ENCODE measurements at places on chromosomes 13 and 19. TPM values are rescaled to one million over a fixed set of nuclear protein-coding genes. Genes with fewer than 3 reads are reported as not detected.
A peak's percentile ranks its signal among the peaks of the same experiment; 100 is the strongest.

GRCh38 chr13:93309886-93310523, 83.4 kb downstream of the GPC6 start:
- DNase-seq: no peak

DNA sequence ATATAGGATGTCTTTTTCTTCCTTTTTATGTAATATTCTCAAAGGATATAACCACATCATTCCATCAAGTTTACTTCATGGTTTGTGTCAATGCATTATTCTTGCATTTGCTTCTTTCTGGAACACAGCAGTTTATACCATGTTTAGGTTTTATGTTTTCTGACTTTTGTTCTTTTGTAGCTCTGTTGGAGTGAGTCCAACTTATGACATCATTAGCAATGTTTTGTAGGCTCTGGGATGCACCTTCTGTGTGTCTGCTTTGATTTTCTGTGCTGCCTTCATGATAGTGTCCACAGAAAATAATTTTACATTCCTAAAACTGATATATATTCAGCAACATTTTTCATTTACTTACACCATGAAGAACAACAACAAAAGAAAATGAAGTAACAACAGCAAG, 68.9 kb downstream of the SHISA2 start:
- DNase-seq: no peak

PCDH17 gene
- 2.2 TPM for total RNA-seq

- no peak for DNase-seq
Measured at GRCh38 chr13:32882691-32883090, 133.5 kb upstream of the KL start.

GRCh38 chr13:37102896-37103295, 2.6 kb downstream of the CSNK1A1L start:
- no peak for DNase-seq

DNA sequence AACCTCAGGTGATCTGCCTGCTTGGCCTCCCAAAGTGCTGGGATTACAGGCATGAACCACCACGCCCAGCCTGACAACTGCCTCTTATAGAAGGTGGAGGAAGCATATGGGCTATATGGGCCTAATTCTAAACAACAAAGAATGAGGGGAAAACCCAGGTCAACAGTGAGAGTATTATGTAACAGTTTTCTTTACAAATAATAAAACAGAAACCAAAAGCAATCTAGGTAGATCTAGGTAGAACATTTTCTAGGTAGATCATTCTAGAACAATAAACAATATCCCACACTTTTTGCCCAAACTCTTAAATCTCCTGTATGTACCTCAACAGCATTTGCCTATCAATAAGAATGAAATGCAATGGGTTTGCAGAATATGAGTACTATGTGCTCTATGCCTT, 267.4 kb downstream of the ABCC4 start:
- DNase-seq: no peak

INSL3 gene
- not detected for total RNA-seq

DNA sequence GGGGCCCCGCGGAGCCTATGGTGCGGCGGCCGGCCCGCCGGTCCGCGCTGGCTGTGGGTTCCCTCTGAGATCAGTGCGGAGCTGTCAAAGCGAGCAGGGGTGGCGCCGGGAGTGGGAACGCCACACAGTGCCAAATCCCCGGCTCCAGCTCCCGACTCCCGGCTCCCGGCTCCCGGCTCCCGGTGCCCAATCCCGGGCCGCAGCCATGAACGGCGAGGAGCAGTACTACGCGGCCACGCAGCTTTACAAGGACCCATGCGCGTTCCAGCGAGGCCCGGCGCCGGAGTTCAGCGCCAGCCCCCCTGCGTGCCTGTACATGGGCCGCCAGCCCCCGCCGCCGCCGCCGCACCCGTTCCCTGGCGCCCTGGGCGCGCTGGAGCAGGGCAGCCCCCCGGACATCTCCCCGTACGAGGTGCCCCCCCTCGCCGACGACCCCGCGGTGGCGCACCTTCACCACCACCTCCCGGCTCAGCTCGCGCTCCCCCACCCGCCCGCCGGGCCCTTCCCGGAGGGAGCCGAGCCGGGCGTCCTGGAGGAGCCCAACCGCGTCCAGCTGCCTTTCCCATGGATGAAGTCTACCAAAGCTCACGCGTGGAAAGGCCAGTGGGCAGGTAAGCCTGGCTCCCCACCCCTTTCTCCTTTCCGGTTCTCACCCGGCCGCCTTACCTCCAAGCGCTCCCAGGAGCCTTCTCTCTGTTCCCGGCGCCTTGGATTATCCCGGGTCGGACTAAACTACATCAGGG, at the start of gene PDX1:
TSS of gene PDX1 (plus strand) at position 67 of the 743 bp plus-strand sequence. CDS start at position 206, 139 bp downstream.
- DNase-seq: peak; percentile 56

- no peak for DNase-seq
Measured at GRCh38 chr13:20272104-20272503, 40.0 kb upstream of the GJB6 start.

DNA sequence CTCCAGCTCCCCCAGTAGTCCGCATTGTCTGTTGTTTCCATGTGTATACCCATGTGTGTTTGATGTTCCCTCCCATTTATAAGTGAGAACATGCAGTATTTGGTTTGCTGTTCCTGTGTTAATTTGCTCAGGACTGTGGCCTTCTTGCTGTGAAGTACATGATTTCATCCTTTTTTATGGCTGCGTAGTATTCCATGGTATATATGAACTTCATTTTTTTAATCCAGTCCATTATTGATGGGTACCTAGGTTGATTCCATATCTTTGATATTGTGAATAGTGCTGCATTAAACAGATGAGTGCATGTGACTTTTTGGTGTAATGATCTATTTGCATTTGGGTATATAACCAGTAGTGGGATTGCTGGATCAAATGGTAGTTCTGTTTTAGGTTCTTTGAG, 175.2 kb downstream of the PDS5B start:
- DNase-seq: no peak

DNA sequence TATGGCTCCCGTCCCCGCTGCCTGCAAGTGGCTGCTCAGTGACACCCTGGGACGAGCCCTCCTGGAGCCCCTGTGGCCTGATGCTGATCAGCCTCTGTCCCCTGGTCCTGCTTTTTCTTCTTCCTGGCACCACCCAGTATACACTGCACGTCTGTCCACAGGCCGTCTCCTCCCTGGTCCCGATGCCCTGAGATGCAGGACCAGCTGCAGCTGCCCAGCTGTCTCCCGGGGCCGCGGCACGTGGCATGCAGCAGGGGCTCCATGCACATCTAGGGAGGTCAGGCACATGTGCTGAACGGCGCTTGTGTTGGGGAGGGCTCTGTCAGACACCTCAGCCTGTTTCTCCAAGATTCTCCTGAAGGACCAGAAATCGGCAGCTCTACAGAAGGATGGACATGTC, 30.2 kb downstream of the ZFR2 start:
- no peak for DNase-seq

DNA sequence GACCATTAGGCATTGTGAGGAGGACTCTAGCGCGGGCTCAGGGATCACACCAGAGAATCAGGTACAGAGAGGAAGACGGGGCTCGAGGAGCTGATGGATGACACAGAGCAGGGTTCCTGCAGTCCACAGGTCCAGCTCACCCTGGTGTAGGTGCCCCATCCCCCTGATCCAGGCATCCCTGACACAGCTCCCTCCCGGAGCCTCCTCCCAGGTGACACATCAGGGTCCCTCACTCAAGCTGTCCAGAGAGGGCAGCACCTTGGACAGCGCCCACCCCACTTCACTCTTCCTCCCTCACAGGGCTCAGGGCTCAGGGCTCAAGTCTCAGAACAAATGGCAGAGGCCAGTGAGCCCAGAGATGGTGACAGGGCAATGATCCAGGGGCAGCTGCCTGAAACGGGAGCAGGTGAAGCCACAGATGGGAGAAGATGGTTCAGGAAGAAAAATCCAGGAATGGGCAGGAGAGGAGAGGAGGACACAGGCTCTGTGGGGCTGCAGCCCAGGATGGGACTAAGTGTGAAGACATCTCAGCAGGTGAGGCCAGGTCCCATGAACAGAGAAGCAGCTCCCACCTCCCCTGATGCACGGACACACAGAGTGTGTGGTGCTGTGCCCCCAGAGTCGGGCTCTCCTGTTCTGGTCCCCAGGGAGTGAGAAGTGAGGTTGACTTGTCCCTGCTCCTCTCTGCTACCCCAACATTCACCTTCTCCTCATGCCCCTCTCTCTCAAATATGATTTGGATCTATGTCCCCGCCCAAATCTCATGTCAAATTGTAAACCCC, 2.8 kb upstream of the CEACAM5 start:
- no peak for DNase-seq
